ENCODE measurements at places on chromosomes 4 and X.

GRCh38 chr4:111883557-111883999 is 261.7 kb upstream of the FAM241A start:
- DNase-seq = no peak

DNA sequence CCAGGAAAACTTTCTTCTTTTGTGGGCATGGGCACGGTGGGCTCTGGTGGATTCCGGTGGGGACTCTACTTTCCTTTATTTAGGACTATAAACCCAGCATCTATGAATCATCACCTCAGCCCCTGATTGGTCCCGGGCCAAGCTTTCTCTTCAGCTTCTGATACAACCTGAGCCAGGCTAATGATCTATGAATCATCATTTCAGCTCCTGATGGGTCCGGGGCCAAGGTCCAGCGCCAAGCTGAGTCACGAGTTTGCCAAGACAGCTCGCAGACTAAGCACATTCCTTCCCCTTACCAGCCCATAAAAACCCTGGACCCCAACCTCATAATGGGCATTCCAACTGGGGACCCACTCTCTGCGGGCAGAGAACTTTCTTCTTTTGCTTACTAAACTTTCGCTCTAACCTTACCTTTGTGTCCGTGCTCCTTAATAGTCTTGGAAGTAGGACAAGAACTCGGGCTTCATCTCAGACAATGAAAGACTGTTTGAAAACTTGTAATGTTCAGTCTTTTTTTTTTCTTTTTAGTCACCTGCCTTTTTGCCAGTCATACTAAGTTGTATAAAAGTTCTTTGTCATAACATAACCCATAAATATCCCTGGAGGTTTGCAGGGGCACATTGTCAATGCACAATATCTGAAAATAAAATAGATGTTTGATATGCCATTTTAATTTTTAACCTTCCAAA is 904.9 kb upstream of the EPHA5 start:
- DNase-seq = no peak

DNA sequence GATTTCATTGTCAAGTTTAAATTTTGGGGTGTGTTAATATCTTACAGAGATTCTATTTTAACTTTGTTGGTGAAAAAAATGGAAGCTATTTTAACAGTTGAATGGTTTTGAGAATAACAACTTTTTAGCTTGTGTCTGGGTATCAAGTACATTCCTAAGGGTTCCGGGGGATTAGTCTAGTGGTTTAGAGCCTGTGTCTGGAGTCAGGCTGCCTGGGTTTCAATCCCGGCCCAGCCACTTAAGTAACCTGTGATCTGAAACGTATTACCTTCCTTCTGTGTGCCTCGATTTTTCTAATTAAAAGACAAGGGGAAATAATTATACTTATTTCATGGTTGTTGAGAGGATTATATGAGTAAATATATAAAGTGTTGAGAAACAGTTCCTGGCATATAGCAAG is 288.6 kb upstream of the NR3C2 start:
- DNase-seq = no peak

DNA sequence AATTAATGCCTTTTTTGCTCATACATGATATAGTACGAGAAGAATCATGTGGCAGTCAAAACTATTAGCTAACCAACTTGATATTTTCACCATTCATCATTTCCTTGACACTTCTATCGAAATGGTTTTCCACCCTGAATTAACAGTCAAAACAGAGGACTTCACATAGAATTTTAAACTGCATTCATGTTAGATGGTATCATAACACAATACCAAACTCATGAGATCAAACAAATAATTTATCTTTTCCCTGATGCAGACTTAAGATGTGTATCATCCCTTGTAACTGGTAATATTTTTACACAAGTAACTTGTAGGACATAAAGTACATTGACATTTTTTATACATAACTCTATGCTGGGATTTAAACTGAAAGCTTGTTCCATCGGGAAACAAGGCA is 18.2 kb upstream of the ANTXR2 start:
- DNase-seq = no peak

- no peak for DNase-seq
Measured at GRCh38 chr4:189162073-189162789, 778.4 kb upstream of the FRG1 start.

- no peak for DNase-seq
Measured at GRCh38 chr4:6730603-6731317, 14.8 kb downstream of the BLOC1S4 start.

DNA sequence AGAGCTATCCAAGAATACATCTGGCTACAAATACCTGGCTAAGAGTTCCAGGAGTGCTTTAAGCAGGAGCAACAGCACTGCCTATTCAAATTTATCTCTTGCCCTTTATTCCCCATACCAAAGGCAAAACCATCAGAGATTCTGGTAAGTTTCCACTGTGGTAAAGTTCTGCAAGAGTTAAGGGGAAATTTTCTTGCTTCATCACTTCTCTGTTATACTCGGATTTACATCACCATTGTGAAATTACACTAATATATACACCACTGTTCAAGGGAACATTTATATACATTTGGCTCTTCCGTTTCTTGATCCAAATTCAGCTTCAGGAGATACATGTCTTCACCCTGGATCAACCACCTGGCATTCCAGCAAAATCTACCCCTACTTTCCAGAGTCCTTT is 70.8 kb upstream of the PTPN13 start:
- DNase-seq = no peak

DNA sequence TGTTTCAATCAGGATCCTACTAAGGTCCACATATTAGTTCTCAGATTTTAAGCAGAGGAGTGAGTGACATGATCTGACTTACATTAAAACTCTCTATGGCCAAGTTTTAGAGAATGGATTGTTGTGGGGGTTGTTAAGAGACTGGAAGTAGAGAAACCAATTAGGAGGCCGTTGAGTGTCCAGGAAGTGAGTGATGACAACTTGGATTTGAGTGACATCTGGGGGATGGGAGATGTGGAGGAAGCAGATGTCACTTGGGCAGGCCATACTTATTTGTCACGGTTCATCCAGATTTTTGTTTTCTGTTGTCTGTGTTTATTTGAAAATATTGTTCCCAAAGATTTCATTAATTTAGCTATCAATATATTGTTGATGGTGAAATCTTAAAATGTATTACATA is 28.3 kb downstream of the ADD1 start:
- DNase-seq = no peak
